ENCODE measurements at places on chromosomes 7 and 10.
A peak's percentile ranks its signal among the peaks of the same experiment; 100 is the strongest.

GRCh38 chr7:20359341-20359963 lies 28.8 kb downstream of the ITGB8 start:
- no peak for DNase-seq

DNA sequence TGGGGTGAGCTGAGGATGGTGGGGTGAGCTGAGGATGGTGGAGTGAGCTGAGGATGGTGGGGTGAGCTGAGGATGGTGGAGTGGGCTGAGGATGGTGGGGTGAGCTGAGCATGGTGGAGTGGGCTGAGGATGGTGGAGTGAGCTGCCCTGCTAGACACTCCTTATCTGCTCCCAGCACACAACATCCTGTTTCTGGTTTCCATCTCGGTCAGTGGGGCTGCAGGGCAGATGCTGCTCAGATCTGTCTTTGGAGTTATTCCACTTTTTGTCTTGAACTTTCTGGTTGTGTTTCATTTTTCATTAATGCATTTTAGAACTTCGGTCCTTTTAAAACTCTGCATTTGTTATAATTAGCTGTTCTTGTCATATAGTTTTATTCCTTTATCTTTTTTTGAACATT lies 67.9 kb upstream of the ANTXRL start:
- no peak for DNase-seq

DNA sequence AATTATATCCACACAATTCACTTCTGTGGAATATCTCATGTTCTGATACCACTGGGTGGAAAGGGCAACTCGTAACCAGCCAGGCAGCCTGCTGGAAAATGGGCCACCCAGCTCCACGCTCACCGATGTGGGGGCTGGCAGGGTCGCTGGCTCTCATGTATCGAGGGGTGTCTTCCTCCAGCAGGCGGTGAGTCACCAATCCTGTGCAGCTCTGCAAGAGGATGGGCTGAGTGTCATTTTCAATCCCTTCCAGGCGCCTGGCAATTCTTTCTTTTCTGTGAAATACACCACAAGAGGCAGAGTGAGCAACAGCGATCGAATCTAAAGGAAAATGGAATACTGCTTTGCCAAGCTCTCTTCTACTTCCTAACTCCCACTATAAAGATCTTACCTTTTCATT lies 80.1 kb downstream of the SVIL start:
- DNase-seq: no peak

DNA sequence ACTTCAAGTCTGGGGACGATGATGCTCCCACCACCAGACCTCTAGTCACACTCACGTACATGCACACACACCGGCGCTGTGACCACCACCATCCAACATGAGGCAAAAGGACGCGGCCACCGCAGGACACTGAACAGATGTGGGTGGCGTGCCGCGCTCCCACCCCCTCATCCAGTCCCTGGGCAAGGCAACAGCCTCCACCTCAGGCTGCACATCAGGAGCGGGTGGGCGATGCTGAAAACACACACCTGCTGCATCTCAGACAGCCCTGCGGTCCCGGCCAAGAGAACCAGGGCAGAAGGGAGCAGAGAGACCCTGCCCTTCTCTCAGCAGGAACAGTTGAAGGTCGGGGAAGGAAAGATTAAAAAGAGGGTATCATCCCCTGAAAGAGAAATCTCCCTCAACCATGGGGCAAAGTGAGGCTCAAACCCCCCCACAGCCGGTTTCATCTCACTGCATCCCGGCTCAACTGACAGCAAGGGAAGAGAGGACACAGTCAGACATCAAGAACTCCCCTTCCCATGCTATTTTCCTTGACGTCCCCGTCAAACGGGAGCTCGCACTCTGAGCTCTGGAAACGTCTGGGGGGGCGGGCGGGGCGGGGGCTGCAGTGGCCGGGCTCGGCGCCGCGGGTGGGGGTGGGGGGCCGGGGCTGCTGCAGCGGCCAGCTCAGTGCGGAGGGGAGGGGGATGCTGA lies 1.1 kb downstream of the CAMK2G start:
- DNase-seq: no peak

- no peak for DNase-seq
These were observed 79.0 kb downstream of the PRR15 start for GRCh38 chr7:29642494-29643155.

- DNase-seq: peak; percentile 78
These were observed 38.8 kb downstream of the TMEM60 start for GRCh38 chr7:77759294-77759889.

- DNase-seq: no peak
These were observed 1264.5 kb upstream of the PHF14 start for GRCh38 chr7:9709216-9709615.

DNA sequence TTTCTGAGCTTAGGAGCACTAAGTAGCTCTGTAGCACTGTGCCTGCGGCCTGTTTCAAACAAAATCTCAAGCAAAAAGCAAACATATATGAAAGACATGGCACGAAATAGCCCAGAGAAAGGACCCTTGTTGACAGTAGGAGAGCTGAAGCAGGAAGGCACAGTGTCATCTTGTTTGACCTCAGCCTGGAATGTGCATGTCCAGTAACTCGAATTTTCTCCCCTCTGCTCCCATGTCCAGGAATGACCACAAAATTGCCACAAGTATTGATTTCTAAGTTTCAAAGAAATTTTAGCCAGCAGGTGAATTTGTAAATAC lies 301.0 kb downstream of the CCDC3 start:
- DNase-seq: no peak

- peak; percentile 38 for DNase-seq
These were observed 178.3 kb downstream of the CDCA7L start for GRCh38 chr7:21767300-21767900.

DNA sequence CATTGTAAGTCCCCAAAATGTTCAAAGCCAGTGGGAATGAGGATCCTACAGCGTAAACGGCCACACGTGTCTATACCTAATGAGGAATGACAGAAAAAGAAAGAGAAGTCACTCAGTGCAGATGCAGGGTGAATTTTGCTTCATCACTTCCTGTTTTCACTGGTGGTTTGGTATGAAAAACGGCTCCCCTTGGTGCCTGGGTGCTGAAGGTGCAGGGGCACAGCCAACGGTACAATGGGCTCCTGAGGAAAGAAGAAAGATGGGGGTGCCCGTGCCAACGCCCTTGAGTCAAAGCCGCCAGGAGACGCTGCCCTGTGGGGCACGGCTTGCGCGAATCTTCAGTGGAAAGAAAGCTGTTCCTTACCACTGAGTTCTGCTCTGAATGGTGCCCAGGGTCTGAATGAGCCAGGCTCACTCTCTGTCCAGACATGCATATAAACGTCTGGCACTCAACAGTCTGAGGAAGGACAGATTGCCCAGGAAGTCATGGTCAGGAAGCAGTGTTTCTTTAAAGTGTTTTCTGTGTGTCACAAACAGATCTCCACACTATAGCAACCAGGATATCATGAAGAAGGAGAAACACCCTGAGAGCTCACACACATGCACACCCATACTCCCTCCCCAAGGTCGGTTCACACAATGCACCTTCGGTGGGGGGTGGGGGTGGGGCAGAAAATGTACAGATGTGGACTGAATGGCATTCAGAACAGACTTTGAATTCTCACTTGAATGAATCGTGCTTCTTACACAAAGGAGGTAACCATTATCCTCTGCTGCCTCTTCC lies 105.8 kb downstream of the ELMO1 start:
- DNase-seq: no peak

DNA sequence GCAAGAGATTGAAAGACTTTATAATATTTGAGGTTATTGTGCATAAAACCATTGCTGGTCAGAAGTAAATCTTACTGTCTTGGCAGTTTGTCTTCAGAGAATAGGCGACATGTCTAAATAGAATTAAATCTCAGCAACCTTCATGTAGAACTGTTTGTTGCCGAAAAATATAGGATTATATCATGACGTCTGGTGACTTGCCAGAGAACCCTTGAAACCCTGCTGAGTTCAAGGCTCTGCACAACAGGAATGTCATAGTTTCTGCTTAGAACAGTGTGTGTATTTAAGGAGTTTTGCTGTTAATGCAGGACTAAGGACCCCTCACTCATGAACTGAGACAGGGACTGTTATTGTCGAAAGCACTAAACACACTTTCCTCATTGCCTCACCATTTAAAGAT lies 206.4 kb upstream of the ETV1 start:
- no peak for DNase-seq

DNA sequence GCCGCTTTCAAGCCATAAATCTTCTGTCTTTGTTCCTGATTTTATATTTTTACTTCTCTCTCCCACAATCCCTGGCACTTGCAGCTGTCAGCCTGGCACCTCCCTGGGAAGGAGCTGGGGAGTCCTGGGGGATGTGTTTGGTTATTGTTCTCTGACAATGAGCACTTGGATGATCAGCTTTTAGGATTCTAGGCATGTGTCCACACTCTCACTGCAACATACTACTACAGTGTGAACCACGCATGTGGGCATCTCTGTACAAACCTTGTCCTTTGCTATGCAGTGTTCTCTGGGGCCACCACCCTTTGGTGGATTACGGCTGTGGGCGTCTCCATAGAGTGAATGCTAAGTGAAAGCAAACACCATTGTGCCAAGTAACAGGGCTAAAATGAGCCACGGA lies 168.4 kb upstream of the KMT2E start:
- DNase-seq: peak; percentile 59

- DNase-seq: no peak
These were observed 25.1 kb upstream of the UBE3C start for GRCh38 chr7:157113607-157114006.

GRCh38 chr10:121076776-121077715 lies 225.9 kb downstream of the WDR11 start:
- DNase-seq: no peak

GRCh38 chr10:94052866-94053791 lies 59.4 kb downstream of the PLCE1 start:
- no peak for DNase-seq

DNA sequence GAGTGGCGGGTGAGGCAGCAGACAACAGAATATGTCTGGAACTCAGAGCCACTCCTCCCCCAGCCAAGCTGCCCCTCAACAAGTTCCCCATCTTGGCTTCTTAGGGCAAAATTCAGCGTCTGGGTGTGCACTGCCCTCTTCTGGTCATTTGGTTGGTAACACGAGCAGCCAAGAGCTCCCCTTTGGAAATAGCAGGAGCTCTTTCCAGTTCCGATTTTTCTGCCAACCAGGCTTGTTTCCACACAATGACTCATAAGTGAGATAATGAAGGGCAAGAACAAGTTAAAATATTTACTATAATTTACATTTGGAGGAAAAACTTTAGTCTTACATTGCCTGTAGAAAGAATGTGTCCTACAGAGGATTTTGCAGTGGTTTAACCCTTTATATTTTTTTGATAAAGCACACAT lies 70.5 kb downstream of the ADCYAP1R1 start:
- DNase-seq: peak; percentile 86

DNA sequence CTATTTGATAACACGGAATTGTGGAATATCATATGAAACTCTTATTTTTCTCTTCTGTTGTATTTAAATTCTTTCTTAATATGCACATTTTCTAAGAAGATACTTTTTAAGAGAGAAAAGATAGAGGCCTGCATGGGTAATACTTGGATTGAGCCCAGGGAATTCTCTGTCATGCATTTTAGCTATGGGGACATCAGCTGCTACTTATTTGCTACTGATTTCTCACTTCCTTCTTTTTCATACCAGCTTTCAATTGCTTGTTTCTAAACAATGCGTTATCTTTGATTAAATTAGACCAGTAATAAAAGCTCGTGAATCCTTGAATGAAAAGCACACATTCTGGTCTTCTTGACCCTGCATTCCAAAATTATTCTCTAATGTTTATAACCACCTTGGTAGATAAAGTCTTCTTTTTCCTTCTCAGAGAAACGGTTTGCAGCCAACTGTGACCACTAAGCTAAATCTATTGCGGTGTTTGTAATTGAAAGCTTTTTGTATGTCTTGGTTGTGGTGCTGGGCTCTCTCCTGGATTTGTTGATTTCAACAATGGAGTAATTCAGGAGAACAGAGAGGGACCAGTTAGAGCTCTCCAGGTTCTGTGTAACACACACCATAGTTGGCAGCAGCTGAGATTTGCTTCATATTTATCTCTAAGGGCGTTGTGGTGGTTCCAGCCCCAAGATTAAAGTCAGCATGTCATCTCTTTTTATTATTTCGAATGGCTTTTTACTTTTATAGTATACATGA lies 139.3 kb downstream of the PPP1R9A start:
- DNase-seq: peak; percentile 67

GRCh38 chr7:5870311-5870710 lies 10.3 kb upstream of the OCM start:
- peak; percentile 16 for DNase-seq

DNA sequence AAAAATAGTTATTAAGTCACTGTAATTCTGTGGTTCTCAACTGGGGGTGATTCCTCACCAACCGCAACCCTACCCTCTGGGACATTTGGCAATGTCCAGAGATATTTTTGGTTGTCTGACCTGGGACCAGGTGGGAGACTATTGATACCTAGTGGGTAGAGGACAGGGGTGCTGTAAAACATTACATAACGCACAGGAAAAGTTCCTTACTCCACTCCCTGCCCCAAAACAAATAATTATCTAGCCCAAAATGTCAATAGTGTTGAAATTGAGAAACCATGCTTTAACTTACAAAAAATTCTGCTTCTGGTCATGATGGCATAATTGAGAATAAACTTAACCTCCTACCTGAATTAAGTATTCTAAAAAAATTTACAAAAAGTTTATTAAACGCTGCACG lies 177.7 kb upstream of the FEZF1 start:
- DNase-seq: no peak

DNA sequence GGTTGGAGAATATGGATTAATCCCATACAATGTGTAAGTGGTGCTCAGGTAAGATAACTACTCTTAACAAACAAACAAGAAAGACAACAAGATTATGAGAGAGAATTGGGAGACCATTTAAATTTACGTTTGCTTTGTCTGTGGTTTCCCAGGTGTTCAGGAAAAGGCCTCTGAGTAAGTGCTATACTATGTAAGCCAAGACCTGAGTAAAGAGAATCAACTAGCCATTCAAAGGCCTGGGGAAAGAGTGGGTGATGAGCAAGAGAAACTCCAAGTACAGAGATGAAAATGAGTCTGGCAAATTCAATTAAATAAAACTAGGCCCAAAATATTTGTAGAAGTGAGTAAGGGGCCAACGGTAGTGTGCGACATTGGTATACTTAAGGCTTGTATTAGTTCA lies 9.9 kb downstream of the CSTF2T start:
- DNase-seq: no peak

DNA sequence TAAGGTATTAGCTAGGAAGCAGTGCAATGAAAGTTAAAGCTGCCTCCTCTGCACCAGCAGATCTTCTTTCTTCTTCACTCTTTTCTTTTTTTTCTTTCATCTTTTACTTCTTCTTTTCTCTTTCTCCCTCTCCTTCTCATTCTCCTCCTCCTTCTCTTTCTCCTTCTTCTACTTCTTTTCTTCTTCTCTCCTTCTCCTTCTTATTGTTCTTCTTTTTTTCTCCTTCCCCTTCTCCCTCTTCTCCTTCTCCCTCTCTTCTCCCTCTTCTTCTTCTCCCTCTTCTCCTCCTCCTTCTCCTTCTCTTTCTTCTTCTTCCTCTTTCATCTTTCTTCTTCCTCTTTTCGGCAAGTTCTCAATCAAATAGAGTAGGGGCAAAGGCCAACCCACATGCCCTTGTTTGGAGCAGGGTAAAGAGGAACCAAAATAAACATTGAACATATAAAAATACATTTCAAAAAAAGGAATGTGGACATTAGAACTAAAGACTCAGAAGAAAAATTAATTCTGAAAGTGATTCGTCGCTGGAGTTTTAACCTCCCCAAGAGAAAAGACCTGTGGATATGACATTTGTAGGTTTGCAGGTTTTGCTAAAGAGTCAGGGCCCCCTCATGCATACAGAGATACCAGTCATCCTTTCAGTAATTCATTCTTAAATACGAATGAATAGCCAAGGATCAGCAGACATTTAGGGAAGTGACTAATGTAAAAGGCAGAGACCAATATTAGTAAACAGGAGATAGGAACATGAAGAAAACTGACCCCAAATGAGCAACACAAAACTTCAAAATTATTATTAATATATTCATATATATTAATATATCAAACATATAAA lies 93.0 kb upstream of the RSU1 start:
- DNase-seq: no peak

- no peak for DNase-seq
These were observed 111.7 kb downstream of the JCAD start for GRCh38 chr10:29947701-29948060.
